ENCODE measurements at places on chromosomes 6 and 20.

- no peak for DNase-seq
Measured at GRCh38 chr6:80605165-80605989, 498.9 kb downstream of the BCKDHB start.

- DNase-seq, result no peak
Measured at GRCh38 chr6:52373151-52373690, 11.3 kb downstream of the PAQR8 start.

DNA sequence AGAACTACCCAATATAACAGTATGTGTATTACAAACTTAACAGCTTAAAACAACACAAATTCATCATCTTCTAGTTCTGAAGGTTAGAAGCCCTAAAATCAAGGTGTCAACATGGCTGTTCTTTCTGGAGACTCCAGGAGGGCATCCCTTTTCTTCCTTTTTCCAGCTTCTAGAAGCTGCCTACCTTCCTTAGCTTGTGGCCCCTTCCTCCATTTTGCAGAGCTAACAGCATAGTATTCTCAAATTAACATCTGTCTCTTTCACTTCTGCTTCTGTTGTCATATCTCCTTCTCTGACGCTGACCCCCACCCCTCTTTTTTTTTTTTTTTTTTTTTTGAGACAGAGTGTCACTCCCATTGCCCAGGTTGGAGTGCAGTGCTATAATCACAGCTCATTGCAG, 52.8 kb upstream of the AKIRIN2 start:
- DNase-seq, result no peak

DNA sequence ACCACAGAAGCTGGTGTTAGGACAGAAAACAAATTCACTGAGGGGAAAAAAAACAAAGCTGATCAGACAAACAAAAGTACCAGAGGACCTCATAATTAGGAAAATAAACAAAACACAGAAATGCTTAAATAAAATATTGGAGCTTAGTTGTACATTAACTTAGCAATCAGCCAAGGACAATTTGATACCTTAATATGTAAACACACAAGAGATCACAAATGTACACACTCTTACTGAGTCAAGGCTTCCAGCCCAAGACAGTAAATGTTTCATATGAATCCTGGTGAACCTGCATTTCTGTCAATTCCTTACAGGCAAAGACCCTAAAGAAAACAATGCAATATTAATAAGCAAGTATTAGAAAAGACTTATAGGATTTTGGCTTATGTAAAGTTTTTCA, 62.0 kb upstream of the SPTLC3 start:
- no peak for DNase-seq

DNA sequence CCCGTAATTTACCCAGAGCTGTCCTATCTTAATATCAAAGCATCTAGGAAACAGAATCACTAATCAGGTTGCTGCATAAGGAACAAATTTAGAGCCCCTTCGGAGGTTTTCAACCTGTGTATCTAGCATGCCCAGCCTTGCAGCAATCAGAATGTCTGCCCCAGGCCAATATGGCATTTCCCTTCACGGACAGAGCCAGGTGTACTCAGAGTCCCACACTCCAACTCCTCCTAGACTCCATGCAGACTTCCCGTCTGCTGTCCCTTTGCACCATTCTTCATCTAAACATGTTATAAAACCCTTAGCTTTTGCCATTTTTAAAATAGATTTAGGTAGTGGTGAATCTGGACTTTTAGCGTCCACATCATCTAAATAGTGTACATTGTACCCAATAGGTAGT, 61.0 kb downstream of the ZHX3 start:
- no peak for DNase-seq

DNA sequence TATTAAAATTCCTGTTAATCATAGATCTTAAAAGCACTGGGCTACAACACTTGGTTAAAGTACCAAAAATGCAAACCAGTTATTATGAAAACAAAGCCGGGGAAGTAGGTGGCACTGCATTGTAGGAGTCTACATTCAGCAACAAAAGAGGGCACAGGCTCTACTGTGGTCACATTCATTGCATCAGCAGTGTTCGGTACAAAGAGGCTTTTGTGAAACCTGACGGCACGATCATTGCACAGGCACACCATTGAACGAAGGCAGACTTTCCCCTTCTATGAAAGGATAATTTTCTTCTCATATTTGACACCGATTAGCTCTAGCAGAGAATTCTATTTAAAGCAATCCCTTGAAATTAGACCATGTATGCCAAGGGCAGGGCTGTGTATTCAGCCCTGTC, 44.6 kb upstream of the AGPAT4 start:
- DNase-seq, result no peak

DNA sequence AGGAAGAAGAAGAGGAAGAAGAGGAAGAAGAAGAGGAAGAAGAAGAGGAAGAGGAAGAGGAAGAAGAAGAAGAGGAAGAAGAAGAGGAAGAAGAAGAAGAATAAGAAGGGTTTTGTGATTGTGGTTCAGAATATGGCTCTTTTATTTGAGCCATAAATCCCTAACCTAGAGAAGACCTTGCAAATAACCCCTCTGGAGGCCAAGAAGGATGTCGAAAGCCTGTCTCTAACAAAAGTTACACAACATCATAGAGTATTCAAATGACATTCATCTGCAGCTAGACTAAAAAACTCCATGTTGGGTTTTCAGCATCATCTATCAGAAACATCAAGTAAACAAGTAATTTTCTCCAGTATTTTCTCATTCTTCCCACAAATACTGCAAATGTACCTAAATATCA, 100.9 kb downstream of the RNASET2 start:
- no peak for DNase-seq

- no peak for DNase-seq
Measured at GRCh38 chr20:37243937-37244571, 17.6 kb downstream of the GHRH start.

DNA sequence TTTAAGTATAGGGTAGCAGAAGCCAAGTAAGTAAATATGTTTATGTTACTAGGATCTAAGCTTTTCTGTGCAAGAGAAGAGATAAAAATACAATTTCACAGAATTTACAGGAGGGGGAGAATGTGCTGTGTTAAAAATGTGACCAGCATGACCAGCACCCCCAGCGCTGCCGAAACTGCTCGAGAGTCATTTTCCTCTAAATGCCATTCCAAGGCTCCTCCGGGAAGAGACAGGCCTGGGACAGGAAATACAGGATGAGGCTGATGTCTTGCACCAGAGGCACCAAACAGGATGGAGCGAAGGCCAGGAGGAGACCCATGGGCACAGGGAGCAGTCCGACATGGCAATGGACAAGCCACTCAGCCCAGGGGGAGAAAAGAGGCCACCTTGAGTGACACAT, 21.1 kb downstream of the TAF4 start:
- DNase-seq, result no peak

DNA sequence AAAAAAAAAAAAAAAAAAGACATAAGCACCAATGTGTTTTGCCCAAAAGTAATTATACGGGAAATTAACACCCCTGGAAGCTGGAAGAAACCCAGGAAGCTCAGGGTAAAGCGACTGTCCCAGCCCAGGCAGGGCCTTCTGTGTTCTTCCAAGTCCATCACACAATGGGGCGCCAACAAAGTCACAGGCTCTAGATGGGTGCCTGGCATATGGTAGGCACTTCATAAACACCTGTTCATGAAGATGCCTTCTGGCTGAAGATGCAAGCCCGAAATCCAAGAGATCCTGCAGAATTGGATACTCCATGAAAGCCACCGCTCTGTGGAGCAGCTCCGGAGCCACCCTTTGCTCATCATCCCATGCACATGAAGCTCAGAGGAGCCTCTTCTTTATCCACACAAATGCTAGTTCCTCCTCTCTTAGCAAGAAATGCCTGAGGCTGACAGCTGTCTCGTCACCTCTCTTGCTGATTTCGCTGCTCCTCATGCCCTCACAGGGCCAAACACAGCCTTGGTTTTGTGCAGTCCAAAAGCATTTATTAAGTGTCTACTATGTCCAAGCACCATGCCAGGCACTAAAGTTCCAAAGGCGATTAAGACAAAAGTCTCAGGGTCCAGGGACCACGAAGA, 76.6 kb downstream of the TRERF1 start:
- no peak for DNase-seq

DNA sequence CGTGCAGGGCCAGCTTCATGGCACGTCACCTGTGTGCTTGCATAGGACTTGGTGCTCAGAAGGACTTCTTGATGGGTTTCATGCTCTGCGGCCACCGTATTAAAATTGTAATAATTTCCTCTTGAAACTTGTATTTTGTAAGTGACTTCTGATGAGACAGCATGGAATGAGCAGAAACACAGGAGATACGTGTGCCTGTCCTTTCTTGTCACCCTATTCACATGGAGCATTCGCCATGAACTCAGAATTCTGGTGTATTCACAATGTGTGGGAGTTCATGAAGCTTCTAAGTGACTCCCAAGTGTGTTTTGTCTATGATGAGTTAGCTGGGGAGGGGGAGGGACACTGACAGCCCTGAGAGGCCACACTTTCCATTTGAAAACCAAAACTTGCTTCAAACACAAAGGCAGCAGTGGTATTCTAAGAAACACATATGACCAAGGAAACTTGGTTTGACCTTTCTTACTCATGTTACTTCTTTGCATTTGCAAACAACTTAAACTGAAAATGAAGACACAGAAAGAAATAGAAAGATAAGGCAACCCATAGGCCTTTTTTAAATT, 92.1 kb upstream of the NEDD9 start:
- peak; percentile 29 for DNase-seq

GRCh38 chr20:47765691-47766594, 19.3 kb downstream of the SULF2 start:
- DNase-seq, result no peak

GRCh38 chr20:54219751-54220426, 12.0 kb downstream of the PFDN4 start:
- no peak for DNase-seq

- DNase-seq, result no peak
Measured at GRCh38 chr6:3612341-3613041, 139.0 kb downstream of the PXDC1 start.

- DNase-seq, result no peak
Measured at GRCh38 chr6:126372626-126373025, 32.7 kb downstream of the CENPW start.

- DNase-seq, result no peak
Measured at GRCh38 chr20:64036346-64037198, 590 bp downstream of the C20orf204 start.

GRCh38 chr6:82963191-82963925, 102.3 kb downstream of the UBE3D start:
- DNase-seq, result no peak

GRCh38 chr6:57294862-57295445, 22.5 kb upstream of the PRIM2 start:
- no peak for DNase-seq

DNA sequence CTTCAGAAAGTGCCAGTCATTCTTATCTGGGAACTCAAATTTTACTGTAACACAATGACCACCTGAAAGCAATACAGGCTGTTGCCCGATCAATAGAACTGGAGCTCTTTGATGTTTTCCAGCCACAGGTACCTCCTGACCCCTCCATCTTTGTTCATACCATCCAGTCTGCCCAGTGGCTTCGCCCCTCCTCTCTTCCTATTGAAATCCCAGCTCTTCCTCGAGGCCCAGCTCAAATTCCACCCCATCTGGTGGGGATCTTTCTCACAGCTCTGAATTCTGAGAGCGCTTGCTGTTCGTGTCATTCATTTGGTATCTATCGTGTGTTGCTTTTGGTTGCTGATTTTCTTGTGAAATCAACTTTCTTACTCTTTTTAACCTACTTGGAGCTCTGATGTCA, 87.9 kb upstream of the CNKSR3 start:
- no peak for DNase-seq

GRCh38 chr6:161922631-161923119, 648.8 kb upstream of the AGPAT4 start:
- no peak for DNase-seq

DNA sequence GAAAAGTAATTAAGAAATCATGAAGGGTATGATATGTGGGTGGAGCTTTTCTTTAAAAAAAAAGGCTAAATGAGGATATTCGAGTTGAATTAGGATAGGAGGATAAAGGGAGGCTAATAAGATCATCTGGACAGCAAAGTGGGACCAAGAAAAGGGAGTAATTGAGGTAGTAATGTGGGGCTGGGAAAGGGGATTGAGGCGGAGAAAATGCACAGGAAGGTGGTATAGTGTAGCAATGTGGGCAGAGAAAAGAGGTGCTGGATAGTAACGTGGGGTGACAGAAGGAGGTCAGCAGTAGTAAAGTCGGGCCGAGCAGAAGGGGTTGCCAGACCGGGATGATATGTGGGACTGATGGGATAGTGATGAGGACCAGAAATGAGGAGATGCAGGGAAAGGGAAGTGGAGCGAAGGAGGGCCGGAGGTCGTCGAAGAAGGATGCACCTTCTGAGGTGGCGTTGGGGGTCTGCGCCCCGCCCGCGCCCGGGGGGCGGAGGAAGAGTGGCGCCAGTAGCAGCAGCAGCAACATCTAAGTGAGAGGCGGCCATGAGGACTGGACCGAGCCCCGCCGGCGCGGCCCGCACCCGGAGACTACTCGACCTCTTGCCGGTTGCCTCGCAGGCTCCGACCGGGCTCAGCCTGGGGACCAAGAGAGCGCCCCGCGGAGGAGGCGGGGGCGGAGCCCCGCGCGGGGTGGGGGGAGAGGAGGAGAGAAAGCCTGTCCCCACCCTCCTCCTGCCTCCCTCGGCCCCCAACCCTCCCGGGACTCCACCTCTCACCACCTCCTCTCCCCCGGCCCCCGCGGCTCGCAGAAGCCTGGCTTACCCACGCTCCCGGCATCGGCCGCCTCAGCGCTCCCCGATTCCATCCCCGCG, 887 bp downstream of the GABBR1 start:
- DNase-seq, result peak; percentile 43

- no peak for DNase-seq
Measured at GRCh38 chr6:34574647-34575293, 18.6 kb upstream of the SPDEF start.

DNA sequence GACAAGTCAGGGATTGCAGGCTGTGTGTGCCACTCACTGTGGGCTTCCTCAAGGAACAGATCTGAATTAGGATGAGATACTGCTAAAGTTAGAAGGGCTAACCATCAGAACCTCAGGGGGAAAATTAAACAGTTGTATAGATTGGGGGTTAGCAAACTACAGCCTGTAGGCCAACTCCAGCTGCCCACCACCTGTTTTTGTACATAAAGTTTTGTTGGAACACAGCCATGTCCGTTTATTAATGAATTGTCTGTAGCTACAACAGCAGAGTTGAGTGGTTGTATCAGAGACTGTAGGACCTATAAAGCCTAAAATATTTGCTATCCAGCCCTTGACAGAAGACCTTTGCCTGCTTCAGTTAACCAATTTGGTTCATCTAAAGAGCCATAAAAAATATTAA, 127.2 kb upstream of the ECI2 start:
- DNase-seq, result no peak

- DNase-seq, result no peak
Measured at GRCh38 chr20:23049201-23050075, at the start of gene THBD. THBD (minus strand) TSS chr20:23049672; CDS start chr20:23049504, 168 bp downstream.

Data from activated CD4-positive, alpha-beta T cell treated with anti-CD3 and anti-CD28 coated beads, Interleukin-2, amount 50 U/mL, for 4 hours (primary cell).